ENCODE measurements at places on chromosomes 13 and 19.
A peak's percentile ranks its signal among the peaks of the same experiment; 100 is the strongest.

DNA sequence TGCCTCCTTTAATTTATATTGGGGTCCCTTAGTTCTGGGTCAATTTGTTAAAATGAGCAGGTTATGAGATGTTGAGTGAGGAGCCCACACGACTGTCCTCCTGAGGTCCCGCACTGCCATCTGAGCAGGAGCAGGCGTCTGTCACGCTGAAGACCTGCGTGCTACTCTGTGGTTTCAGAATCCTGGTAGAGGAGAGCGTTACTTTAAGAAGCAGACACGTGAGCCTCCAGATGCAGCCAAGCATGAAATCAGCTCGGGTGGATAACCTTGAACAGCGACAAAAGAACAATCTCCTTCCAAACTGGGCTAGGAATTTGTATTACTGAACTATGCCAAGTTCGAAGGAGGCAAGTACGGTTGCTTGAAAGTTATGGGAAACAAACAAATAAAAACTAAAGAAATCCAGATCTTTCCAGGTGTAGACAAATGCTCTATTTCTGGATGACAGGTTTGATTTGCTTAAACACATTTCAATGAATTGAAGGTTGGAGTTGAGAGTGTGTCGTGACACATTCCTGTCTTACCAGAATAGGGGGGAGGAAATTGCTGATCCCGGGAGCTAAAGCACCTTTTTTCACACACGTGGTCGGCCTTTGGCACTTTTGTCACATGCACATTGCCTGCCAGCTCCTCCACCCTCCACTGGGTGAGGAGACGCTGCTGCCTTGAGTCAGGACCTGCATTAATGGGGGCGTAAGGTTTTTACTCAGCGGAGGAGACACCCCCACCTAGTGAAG is 945.5 kb upstream of the SLC10A2 start:
- no peak for DNase-seq

- no peak for DNase-seq
Observed at GRCh38 chr19:16541526-16542044, 652 bp downstream of the CHERP start.

DNA sequence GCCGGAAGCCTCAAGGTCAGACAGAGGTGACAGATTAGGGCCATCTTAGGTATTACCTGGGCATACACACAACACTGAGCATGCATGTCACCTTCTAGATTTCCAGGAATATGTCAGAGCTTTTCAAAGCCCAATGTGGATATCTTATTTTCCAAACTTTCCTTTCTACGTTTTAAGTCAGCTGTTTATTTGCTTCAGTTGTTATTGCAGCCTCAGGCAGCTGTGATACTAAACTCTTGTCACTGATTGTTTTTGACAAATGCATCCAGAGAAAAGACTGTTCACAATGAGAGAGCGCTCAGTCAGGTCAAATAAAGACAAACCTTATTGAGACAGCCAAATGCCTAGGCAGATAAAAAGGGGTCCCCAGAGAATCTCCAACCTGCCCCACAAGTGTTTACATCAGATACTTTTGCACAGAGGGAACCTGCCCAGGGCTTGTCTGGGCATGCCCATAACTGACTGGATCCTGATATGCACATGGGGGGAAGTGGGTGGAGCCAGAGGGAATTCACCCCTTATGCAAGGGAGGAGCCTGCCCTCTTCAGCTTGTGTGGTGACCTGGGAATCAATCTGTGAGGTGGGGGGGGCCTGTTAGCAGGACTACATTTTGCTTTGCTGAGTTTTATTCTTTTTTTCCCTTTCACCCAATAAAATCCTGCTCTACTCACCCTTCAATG is 28.5 kb downstream of the MED4 start:
- DNase-seq = no peak

DNA sequence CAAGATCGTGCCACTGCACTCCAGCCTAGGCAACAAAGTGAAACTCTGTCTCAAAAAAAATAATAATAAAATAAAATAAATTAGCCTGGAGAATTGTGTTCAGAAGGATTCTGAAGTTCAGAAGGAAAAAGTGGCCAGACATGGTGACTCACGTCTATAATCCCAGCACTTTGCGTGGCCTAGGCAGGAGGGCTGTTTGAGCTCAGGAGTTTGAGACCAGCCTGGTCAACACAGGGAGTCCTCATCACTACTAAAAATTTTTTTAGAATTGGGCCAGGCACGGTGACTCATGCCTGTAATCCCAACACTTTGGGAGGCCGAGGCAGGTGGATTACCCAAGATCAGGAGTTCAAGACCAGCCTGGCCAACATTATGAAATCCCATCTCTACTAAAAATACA is 6.0 kb downstream of the RDH8 start:
- DNase-seq = no peak

DNA sequence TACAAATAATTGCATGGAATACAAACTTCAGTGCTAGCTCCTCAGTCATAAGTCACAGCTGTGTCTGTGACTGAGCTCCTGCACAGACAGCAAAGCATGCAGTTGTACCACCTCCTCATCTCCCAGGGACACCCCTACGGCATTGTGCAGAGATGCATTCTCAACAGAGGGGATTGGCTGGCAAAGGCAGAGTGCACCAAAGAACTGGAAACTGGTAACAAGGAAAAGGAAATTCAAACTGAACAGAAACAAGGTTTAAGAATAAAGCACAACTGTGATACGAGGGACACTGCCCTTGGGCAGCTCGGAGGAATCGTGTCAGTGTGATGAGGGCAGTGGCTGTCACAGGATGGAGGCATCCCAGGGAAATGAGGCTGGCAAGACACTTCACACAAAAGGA is 126.1 kb upstream of the SOX1 start:
- no peak for DNase-seq

DNA sequence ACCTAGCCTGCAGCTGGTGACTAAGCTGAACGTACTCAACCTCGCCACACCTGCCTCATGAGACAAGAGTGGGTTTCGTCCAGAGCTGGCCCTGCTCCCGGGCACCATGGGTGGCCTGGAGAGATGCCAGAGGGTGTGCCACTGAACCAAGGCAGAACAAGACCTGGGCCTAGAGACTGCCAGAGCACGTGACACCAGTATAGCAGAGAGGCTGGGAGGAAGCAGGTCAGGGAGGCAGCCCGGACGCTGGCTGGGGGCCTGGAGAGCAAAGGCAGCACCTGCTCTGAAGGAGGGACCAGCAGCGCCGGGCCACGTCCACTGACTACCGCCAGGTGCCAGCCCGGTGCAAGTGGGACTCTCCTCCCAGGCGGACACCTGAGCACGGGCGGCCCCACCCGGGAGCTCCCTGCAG is 7.3 kb upstream of the C13orf46 start:
- no peak for DNase-seq

DNA sequence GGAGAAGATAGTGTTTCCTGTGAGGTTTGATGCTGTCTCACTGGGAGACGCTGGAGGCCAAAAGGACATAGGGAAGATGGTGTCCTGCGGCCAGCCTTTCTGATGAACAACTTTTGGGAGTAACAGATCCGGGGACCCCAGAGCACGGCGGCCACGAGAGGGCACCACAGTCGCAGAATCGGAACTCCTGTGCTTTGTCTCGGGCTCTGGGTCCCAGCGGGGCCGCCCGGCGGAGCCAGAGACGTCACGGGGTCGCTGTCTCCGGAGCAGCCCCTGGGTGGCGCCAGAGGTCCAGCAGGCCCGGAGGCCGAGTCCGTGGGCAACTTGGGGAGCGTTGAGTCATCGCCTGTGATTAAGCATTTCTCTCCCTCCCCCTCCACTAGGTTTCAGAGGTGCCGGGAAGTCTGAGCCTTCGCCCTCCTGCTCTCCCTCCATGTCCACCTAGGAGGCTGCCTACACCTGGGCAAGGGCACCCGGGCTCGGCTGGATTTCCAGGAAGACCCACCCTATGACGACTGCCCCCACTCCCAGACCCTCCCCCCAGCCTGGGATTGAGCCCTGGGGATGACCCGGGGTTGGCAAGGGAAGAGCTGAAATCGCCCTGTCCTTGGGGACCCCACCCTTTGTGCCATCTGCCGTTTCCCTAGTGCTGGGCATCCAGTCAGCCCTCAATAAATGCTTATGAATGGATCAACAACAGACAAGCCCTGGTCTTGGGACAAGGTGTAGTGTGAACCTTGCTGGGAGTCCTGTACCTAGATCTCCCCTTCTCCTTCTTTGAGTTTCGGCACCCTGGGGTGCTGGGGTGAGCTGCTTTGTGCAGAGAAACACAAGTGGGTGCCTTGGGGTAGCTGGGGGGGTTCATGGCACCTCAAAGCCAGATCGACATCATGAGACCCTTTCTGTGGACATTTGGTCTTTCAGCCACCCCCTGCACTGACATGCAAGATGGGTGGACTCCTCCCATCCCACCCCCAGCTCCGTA is 3.4 kb downstream of the NANOS3 start:
- peak; percentile 96 for DNase-seq

DNA sequence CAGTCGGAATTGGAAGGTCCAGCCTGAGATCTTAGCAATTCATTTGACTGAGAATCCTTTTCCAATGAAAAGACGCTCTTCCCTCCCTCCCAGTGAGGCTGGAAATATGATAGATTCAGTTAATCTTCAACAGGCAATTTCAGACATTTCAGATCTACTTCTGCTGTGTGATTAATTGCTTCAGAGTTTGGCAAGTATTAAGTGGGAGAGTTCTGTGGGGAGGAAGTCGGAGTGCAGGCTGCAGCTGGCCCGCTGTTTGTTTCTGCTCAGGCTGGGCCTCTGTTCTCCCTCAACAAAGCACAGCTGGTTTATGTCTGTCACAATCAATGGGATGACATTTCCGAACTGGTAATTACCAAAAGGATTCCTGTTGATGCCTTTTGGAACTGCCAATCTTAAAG is 178.2 kb downstream of the NDFIP2 start:
- DNase-seq = no peak

GRCh38 chr19:6233056-6233826 is 46.5 kb downstream of the MLLT1 start:
- no peak for DNase-seq

GRCh38 chr19:5534787-5535586 is 32.8 kb downstream of the TINCR start:
- no peak for DNase-seq

DNA sequence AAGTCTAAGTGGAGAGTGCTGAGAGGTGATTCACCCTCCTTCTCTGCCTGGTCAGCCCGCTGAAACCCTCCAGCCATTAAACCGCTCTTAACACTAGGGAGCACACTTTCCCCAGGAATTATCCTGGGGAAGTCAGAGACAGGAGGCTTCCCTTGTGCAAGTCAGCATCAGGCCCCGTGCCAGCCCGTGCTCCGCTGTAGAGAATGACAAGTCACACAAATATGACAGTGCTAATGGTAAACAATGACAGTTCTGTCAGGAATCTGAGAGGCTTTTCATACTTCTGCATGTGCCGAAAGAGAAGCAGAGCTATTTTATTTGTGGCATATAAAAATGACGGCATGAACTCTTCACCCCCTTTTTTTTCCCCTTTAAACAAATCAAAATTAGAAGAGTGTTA is 816.9 kb upstream of the SLC10A2 start:
- DNase-seq = peak; percentile 11

Measured in GOT3 (cell line).